Renal pelvis (tissue), 12 donors: ENCODE measurements at places on chromosomes 1 and 21. TPM values are rescaled to one million over a fixed set of nuclear protein-coding genes. Genes with fewer than 3 reads are reported as not detected.

- DNase-seq, result no peak
Observed at GRCh38 chr1:17849216-17849615, 94.1 kb downstream of the ACTL8 start.

DNA sequence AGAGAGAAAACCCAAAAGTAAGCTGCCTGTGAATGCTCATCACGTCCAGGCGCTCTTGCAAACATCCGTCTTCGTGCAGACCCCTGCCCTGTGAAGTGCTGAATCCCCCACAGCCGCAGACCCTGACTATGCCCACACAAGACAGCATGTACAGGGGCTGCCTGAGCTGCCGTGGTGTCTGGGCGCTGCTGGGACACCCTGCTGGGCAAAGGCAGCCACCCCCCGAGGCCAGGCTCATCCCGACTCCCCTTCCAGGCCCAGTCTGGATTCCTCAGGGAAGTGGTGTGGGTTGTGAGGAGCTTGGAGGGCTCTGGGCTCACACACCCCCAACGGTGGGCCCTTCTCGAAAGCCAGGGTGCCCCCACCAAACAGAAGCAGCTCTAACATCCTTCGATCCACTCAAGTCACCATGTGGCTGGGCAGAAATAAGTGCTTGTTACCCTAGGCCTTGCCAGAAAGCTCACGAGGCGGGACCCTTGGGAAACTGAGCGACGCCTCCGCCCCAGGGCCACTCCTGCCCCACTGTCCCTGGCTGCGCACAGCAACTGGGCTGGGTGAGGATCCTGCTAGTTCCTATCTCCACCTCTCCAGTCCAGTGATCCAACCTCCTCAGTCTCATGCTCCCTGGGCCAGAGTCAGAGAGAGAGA, 4.8 kb upstream of the WNT9A start:
- DNase-seq, result no peak

- DNase-seq, result no peak
Observed at GRCh38 chr21:44483288-44484237, 28.3 kb downstream of the LRRC3 start.

DNA sequence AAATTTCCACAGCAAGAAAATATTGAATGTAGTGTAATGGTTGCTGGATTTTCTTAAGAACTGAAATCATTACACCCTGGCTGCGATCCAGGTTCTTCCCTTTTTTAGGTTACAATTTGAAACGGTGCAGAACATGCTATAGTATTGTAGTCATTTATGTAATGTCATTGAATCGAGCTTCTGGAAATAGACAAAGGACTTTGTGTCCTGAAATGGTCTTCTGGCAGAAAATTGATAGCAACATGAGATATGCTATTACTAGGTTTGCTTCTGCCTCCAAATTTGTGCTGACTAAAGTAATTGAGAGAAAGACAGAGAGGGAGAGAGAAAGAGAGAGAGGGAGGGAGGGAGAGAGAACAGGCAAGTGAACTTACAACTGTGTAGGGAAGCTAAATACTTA, 146.2 kb upstream of the NFIA start:
- DNase-seq, result no peak

GRCh38 chr1:17624611-17625233, 85.2 kb downstream of the ARHGEF10L start:
- DNase-seq, result no peak

DNA sequence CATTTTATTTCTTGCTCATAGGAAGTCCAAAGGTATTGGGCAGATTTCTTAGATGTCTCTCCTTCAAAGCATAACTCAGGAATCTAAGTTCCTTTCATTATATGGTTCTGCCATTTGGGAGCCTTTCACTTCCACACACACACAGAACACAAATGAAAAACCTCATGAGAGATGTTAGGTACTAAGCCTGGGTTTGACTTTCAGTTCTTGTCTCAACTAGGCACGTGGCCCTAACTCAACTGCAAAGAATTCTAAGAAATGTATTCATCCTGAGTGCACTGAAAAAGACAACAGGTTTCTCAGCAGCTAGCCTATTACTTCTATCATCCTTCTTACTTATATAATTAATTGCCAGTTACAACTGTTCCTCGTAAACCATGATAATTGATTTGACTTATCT, 190.0 kb upstream of the SAMSN1 start:
- DNase-seq, result no peak

DNA sequence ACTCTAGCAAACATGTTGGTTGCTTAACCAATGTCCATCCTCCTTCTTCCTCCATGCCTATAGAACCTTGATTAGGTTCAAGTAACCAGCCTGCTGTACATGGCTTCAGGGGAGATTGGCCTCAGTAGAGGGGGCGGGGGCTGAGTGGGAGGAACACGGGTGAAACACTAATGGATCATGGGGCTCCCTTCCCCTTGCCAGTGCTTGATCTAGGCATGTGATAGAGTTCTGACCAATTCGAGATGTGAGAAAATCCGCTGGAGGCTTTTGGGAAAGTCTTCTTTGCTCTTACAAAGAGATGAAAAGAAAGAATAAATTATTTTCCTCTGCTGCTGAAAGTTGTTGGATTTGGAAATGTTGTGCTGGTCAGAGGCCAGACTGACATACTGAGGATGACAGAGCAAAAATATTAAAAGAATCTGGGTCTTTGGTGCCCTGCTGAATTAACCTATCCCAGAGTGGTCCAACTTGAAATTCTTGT, 5.2 kb upstream of the OTUD7B start:
- no peak for DNase-seq

GRCh38 chr1:54096877-54097240, 43.5 kb downstream of the TCEANC2 start:
- no peak for DNase-seq

- DNase-seq, result no peak
Observed at GRCh38 chr1:229012823-229013222, 258.1 kb upstream of the RAB4A start.

DNA sequence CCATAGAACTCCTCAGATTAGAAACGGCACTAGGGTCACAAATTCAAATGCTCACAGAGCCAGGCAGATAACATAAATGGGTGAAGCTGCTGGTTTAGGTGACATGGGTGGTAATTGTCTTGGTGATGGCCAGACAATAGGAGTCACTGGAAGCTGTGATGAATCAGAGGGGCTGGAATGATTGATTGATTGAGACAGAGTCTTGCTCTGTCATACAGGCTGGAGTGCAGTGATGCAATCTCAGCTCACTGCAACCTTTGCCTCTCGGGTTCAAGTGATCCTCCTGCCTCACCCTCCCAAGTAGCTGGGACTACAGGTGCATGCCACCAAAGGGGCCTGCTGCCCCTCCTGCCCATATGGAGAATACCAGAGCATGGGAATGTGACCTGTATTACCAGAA, 63.0 kb downstream of the HIVEP3 start:
- no peak for DNase-seq

The LRRN2 gene
- 12.6 TPM for polyA plus RNA-seq

The MFAP2 gene
- polyA plus RNA-seq, result 230 TPM

The OR10J1 gene
- polyA plus RNA-seq, result not detected

The GSTM5 gene
- 72.6 TPM for polyA plus RNA-seq

The RUNX1 gene
- polyA plus RNA-seq, result 2.2 TPM

The C1orf185 gene
- polyA plus RNA-seq, result not detected

The GRIK1 gene
- polyA plus RNA-seq, result 2.0 TPM

The TNN gene
- 2.5 TPM for polyA plus RNA-seq

The FOXD3 gene
- polyA plus RNA-seq, result 0.12 TPM
